ENCODE measurements at places on chromosomes 2 and 18. TPM values are rescaled to one million over a fixed set of nuclear protein-coding genes. Genes with fewer than 3 reads are reported as not detected.

DNA sequence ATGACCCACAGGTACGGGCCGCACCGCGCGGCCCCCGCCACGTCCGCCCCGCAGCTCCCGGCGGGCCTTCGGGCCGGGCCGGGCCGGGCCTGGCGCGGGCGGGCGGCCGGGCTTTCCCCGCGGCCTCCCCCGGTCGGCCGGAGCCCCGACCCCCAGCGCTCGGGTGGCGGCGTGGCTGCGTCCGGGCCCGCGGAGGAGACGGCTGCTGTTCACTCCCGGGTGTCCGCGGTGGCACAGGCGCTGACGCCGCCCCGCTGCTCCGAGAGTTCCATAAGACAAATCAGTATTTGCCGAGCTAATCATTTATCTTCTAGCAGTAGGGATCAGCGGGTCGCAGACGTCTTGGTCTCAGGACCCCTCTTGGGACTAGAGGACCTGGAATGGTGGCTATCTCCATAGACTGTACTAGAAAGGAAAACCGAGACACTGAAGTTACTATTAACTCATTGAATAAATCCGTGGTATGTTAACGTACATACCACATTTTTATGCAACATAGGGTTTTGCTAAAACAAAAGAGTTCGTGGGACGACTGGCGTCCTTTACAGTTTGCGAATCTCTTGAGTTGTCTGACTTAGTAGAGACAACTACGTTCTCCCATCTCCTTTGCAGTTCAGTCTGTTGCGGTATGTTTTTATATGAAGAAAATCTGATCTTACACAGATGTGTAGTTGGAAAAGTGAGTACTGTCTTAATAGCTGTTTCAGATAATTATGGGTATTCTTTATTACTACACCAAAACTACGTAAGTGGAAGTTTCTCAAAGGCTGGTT is 500 bp downstream of the LIMS1 start:
- H3K27ac ChIP-seq = peak overlapping the region; percentile 66
- H3K4me3 ChIP-seq = peak overlapping the region; percentile 85
- no peaks in the 10 kb centered on the region for H3K4me1 ChIP-seq
- no peak for DNase-seq
- H3K27me3 ChIP-seq = no peaks in the 10 kb centered on the region
- H3K36me3 ChIP-seq = no peaks in the 10 kb centered on the region

DNA sequence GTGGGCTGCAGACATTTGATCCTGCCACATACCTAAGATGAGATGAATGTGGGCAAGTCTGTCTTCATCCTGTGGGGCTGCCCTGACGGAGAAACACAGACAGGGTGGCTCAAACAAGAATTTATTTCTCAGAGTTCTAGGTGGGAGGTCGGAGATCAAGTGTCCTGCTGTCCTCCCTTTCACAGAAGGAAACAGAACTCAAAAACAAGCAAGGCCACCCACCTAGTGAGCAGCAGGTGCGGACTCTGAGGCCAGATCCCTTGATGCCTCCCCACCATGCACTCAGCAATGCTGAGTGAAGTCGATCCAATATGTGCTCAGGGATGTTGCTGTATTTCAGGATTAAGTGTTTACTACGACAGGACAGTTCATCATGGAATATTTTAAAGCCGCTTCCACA is 63.0 kb upstream of the SNTG2 start:
- no peak overlapping the region for H3K27ac ChIP-seq
- H3K4me3 ChIP-seq = no peak overlapping the region
- H3K36me3 ChIP-seq = no peaks in the 10 kb centered on the region
- no peak for DNase-seq
- no peaks in the 10 kb centered on the region for H3K27me3 ChIP-seq

DNA sequence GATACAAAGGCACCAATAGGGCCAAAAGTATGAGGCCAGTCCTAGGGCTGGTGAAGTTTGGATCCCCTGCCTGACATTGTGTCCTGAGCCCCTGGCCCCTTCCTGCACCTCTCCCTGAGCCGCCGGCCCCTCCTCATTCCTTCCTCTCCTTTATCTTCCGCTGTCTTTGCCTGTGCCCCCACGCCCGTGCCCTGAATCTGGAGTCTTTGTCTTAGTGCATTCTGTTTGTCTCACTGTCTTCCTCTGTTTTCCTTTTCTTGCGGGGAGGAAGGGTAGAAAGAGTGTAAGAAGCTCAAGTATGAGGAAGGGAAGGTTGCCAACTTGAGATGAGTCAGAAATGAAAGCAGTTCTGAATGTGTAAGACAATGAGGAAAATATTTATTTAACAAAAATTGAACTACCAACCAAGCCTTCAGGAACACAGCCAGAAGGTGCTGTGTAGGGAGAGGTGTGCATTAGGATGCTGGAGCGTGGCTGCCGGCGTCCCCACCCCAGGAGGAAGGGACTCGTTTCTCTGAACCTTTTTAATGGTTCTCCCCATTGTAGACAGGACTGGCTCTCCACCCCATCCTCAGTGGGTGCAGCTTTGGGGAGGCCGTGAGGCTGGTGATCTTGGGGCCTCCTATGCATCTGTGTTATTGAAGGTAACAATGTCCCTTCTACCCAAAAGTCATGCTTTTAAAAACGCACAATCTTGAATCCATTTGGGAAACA is 133.1 kb downstream of the NEDD4L start:
- no peak for DNase-seq
- H3K4me3 ChIP-seq = no peak overlapping the region
- H3K27ac ChIP-seq = no peak overlapping the region
- H3K4me1 ChIP-seq = no peaks in the 10 kb centered on the region

GRCh38 chr18:59748628-59749360 is 51.6 kb upstream of the CCBE1 start:
- no peaks in the 10 kb centered on the region for H3K27me3 ChIP-seq
- H3K36me3 ChIP-seq = no peaks in the 10 kb centered on the region
- H3K4me1 ChIP-seq = no peaks in the 10 kb centered on the region

DNA sequence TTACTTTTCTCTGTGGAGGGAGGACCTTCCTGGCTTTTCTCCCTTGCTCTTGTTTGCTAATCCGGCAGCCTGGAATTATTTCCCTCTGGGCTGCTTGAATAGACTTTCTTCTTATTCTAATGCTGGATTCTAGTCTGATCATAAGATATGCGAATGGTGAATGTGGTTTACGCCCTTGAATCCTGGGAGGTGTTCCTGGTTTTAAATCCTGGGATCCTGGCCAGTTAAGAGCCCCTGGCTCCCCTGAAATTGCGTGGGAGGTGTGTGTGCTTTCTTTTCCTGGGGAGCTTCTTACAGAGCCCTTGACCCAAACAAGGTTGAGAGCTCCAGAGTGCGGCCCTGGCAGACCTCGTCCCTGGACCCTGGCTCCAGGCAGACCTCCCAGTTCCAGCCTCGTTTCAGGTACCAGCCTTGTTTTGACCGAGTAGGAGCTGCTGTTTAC is 2.8 kb downstream of the SH3BP4 start:
- H3K36me3 ChIP-seq = no peaks in the 10 kb centered on the region
- no peak overlapping the region for H3K27ac ChIP-seq
- peaks cover 8% of the 10 kb centered on the region for H3K27me3 ChIP-seq

DNA sequence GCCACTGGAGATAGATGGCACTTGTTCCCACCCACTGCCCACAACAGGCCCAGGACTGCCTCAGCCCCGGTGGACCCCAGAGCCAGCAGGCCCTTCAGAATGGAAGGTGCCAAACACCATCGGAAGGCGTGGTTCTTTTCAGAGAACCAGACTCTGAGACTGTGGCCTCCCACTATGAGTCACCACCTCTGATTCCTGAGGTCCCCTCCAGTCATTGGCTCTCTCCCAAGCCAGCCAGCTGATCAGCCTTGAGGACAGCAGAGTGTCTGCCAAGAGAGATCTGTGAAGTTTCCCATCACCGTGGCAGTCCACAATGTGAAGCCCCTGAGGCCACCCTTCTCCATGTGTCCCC is 10.4 kb upstream of the MAP3K2 start:
- no peak for DNase-seq
- H3K4me1 ChIP-seq = peaks cover 15% of the 10 kb centered on the region
- no peaks in the 10 kb centered on the region for H3K36me3 ChIP-seq
- no peak overlapping the region for H3K27ac ChIP-seq
- no peaks in the 10 kb centered on the region for H3K27me3 ChIP-seq

DNA sequence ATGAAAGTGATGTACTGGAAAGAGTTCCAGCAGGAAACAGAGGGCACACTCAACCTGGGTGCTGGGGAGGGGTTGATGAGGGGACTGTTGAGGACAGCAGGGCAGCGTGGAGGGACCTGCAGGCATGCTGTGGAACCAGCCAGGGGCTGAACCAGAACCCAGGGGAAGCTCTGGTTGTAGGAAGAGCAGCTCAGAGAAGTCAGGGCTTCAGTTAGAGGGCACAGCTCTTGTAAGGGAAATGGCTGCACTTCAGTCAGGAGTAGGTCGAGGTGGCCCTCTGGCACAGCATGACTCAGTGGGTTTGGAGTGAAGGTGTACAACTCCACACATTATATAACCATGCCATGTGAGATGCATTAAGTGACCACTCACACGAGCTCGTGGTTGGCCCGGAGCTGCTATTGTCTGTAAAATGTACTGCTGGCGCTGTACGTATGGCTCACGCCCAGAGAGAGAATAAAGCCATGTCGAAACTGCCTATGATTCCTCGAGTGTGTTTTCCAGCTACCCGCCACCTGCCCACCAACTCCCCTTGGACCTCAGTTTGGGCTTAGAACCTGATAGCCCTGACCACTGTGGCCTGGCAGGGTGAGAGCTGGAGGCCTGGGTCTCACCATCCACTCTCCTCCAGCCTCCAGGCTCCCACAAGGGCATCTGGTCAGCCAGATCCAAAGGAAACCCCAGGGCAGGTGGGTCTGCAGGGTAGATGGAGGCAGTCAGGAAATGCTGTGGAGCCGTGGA is 136.5 kb upstream of the HS6ST1 start:
- no peaks in the 10 kb centered on the region for H3K36me3 ChIP-seq
- H3K27me3 ChIP-seq = no peaks in the 10 kb centered on the region
- no peak overlapping the region for H3K4me3 ChIP-seq
- DNase-seq = no peak
- no peaks in the 10 kb centered on the region for H3K4me1 ChIP-seq

GRCh38 chr2:195759877-195760276 is 102.9 kb downstream of the SLC39A10 start:
- H3K4me1 ChIP-seq = no peaks in the 10 kb centered on the region
- no peak overlapping the region for H3K27ac ChIP-seq
- H3K4me3 ChIP-seq = no peak overlapping the region
- DNase-seq = no peak

- H3K27me3 ChIP-seq = no peaks in the 10 kb centered on the region
- H3K36me3 ChIP-seq = no peaks in the 10 kb centered on the region
- H3K27ac ChIP-seq = no peak overlapping the region
- H3K4me1 ChIP-seq = no peaks in the 10 kb centered on the region
Measured at GRCh38 chr18:61085761-61086160, 247.5 kb upstream of the CDH20 start.

- H3K4me3 ChIP-seq = no peak overlapping the region
- no peaks in the 10 kb centered on the region for H3K4me1 ChIP-seq
- H3K36me3 ChIP-seq = no peaks in the 10 kb centered on the region
- H3K27me3 ChIP-seq = no peaks in the 10 kb centered on the region
- DNase-seq = no peak
Measured at GRCh38 chr2:42863320-42863719, 70.9 kb upstream of the HAAO start.

DNA sequence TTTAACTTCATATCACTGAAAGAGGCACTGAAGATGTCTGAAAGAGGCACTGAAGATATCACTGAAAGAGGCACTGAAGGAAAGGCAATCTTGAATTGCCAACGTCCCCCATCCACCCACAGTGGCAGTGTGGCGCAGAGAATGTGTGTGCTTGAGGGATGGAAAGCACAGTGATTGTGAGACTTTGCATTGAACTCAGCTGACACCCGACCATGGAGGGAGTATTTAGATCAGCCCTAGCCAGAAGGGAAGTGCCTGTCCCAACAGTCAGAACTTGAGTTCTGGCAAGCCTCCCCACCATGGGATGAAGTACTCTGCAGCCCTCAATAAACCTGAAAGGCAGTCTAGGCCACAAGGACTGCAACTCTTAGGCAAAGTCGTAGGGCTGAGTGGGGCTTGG is 33.8 kb downstream of the MAP4K3 start:
- H3K27ac ChIP-seq = no peak overlapping the region
- H3K4me3 ChIP-seq = no peak overlapping the region
- no peaks in the 10 kb centered on the region for H3K27me3 ChIP-seq
- no peak for DNase-seq
- peaks cover 14% of the 10 kb centered on the region for H3K4me1 ChIP-seq

- DNase-seq = no peak
- H3K36me3 ChIP-seq = no peaks in the 10 kb centered on the region
- H3K27me3 ChIP-seq = no peaks in the 10 kb centered on the region
- H3K4me1 ChIP-seq = no peaks in the 10 kb centered on the region
- H3K4me3 ChIP-seq = no peak overlapping the region
Measured at GRCh38 chr18:23182606-23183005, 47.3 kb downstream of the CABLES1 start.

GRCh38 chr18:70273021-70273420 is 15.8 kb upstream of the SOCS6 start:
- H3K27ac ChIP-seq = no peak overlapping the region
- H3K36me3 ChIP-seq = no peaks in the 10 kb centered on the region
- H3K4me1 ChIP-seq = no peaks in the 10 kb centered on the region
- H3K27me3 ChIP-seq = no peaks in the 10 kb centered on the region
- H3K4me3 ChIP-seq = no peak overlapping the region
- no peak for DNase-seq

- H3K4me3 ChIP-seq = no peak overlapping the region
- DNase-seq = no peak
- H3K27me3 ChIP-seq = no peaks in the 10 kb centered on the region
- 0 out of 2 replicates have a peak overlapping the region, but pooled peaks have one; percentile 11 for H3K27ac ChIP-seq
Measured at GRCh38 chr2:59882822-59883221, 670.6 kb downstream of the BCL11A start.

- H3K27ac ChIP-seq = no peak overlapping the region
- DNase-seq = no peak
- H3K4me3 ChIP-seq = no peak overlapping the region
- H3K27me3 ChIP-seq = no peaks in the 10 kb centered on the region
- 0 out of 2 replicates have a peak, but pooled peaks cover 3% of the 10 kb centered on the region for H3K4me1 ChIP-seq
Measured at GRCh38 chr18:24095976-24096375, 42.9 kb upstream of the CABYR start.

DNA sequence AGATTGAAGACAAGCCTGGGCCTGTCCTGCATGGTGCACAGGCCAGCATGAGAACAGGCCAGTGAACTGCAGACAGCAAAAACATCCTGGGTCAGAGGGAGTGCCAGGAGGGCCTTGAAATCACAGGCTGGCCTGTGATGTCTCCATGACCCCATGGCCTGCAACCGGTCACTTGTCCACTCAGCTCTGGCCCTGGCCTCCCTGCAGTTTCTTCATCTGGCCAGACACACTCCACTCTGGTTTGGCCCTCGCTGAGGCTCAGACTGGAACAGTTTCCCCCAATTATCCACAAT is 12.6 kb downstream of the CYRIA start:
- H3K4me1 ChIP-seq = peaks cover 58% of the 10 kb centered on the region
- no peaks in the 10 kb centered on the region for H3K27me3 ChIP-seq
- no peak overlapping the region for H3K27ac ChIP-seq
- H3K36me3 ChIP-seq = no peaks in the 10 kb centered on the region
- no peak overlapping the region for H3K4me3 ChIP-seq
- DNase-seq = no peak

- no peaks in the 10 kb centered on the region for H3K36me3 ChIP-seq
- peaks cover 4% of the 10 kb centered on the region for H3K27me3 ChIP-seq
- H3K4me1 ChIP-seq = peaks cover 42% of the 10 kb centered on the region
- no peak overlapping the region for H3K27ac ChIP-seq
- H3K4me3 ChIP-seq = no peak overlapping the region
Measured at GRCh38 chr2:16660114-16660513, 5.5 kb downstream of the CYRIA start.

DSG4 gene
- total RNA-seq = 0.16 TPM

KLHL29 gene
- total RNA-seq = 17.9 TPM

RAD51AP2 gene
- total RNA-seq = not detected

OSR1 gene
- not detected for total RNA-seq

FBXO41 gene
- total RNA-seq = 37.0 TPM

YES1 gene
- 6.5 TPM for total RNA-seq

SKA1 gene
- total RNA-seq = 25.6 TPM

EPC2 gene
- 14.8 TPM for total RNA-seq
